Mucosa of descending colon (tissue), 3 donors: ENCODE measurements at places on chromosomes 1 and 21. TPM values are rescaled to one million over a fixed set of nuclear protein-coding genes. Genes with fewer than 3 reads are reported as not detected.

The CTH gene
- total RNA-seq = 7.2 TPM

The DNALI1 gene
- total RNA-seq = 9.1 TPM

The ITGB2 gene
- 52.3 TPM for total RNA-seq

The COL11A1 gene
- not detected for total RNA-seq

The SH2D5 gene
- not detected for total RNA-seq

The CFAP107 gene
- total RNA-seq = not detected
